ENCODE measurements at places on chromosomes 1 and 21.
A peak's percentile ranks its signal among the peaks of the same experiment; 100 is the strongest.

- DNase-seq: no peak
Measured at GRCh38 chr1:169298441-169298840, 69.2 kb downstream of the NME7 start.

DNA sequence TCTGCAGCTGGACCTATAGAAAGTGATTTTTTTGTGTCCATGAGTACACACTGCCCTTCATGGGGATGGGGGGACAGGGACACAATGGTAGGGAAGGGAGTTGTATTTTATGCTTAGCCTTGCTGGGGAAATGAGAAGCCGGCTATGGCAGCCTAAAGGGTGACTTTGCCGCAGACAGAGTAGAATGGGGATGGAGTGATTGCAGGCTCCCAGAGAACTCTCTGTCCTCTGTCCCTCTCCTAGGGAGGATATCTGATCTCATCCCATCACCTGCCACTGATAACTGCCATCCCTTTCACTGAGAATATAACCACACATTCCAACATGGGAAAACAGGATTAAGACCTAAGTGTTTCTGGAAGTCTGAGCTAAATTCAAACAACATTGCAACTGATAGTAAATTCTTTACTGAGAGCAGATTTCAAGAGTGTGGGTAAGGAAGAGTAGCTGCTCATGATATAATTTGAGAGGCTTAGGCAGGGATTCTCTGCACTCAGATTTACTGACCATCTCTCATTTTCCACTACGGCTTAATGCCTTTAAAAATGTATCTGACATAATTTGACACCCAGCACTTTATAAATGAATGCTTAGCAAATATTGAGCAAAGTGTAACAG is 13.9 kb downstream of the SH2D1B start:
- no peak for DNase-seq

DNA sequence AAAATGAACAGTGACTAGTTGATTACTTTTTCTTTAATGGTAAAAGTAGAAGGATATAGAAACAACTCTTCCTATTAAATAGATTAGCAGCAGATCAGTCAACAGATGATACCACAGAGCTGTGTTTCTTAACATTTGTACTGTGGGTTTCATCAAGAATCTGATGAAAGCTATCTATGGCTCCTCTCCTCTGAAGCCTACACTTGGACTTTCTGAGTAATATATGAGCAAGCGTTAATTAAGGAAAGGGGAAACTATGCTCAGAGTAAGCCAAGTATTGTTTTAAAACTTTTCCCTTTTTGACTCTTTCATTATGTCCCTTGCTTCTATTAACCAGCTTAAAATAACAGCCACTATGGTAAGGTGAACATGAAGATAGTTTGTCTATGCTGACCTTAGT is 10.8 kb downstream of the ARID4B start:
- DNase-seq: no peak

GRCh38 chr1:92583821-92584760 is 97.4 kb upstream of the GFI1 start:
- no peak for DNase-seq

GRCh38 chr1:28259934-28260802 is 850 bp downstream of the SESN2 start:
- peak; percentile 81 for DNase-seq

DNA sequence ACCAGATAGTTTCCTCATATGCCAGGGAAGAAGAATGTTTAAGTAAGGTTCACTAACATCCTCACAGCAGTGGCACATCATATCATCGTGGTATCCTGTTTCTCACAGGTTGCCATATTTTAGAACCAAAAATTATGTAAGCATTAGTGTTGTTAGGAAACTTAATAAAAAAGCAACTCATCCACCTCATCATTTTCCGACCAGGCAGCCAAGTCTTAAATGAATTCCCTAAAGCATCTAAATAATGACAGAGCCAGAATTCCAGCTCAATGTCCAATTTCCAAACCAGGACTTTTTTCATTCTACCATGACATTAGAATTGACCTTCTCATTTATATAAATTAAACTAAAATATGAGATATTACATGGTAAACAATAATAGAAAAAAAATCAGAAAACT is 272.7 kb downstream of the NTNG1 start:
- DNase-seq: no peak

DNA sequence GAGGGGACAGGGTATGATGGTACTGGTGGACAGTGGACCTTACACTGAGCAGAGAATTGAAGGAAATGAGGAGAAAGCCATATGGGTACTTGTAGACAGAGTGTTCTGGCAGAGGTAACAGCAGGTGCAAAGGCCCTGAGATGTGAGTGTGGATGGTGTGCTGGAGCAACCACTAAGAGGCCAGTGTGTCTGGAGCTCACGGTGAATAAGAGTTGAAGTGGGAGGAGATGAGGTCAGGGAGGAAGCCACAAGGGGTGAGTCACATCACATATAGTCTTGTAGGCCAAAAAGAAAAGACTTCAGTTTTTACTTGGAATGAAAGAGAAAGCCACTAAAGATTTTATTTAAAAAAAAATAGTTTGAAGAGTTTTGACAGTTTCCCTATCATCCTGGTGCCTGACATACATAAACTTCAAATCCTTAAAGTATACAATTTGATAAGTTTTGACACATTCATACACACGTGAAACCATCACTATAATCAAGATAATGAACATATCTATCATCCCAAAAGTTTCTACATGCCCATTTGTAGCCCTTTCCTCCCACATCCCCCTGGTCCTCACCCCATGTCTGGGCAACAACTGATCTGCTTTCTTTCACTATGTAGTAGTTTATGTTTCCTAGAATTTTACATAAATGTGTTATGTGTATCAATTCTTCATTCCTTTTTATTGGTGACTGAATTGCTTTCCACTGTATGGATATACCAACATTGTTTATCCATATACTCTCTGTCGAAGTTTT is 148.4 kb downstream of the GPATCH2 start:
- no peak for DNase-seq

DNA sequence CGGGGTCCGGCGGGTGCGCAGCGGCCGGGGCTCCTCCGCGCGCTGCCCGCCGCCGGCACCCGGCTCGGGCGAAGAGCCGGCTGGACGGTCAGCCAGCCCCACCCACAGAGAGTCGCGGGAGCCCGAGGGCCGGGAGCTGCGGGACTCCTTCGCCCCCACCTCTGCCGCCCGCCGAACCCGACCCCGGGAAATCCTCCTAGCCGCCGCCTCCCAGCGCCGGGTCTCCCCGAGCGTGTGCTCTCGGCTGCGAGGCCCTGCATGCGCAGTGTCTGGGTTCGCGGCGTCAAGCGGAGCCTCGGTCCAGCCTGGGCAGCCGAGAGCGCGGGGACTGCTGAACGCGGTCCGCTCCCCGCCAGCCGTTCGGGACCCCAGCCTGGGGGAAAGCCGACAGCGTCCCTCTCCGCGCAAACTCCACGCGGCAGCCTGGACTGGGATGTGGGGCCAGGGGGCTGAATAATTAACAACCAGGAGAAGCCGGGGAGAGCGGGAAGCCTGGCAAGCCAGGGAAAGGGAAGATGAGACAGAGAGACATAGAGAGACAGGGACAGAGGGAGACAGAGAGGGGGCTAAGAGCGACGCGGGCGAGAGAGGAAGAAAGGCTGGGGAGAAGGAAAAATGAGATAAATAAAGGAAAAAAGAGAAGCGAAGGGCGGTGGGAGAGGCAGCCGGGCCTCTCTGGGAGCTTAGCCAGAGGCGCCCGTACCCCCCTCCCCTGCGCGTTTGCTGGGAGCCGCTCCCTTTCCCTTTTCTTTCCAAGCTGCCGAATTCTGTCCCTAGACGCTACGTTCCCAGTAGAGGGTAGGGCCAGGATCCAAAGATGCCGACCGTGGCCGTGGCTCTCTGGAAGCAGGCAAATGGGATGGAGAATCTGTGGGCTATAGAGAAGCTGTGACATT is 64.2 kb downstream of the MEF2D start:
- DNase-seq: no peak

GRCh38 chr1:211113566-211113965 is 20.4 kb downstream of the KCNH1 start:
- no peak for DNase-seq

DNA sequence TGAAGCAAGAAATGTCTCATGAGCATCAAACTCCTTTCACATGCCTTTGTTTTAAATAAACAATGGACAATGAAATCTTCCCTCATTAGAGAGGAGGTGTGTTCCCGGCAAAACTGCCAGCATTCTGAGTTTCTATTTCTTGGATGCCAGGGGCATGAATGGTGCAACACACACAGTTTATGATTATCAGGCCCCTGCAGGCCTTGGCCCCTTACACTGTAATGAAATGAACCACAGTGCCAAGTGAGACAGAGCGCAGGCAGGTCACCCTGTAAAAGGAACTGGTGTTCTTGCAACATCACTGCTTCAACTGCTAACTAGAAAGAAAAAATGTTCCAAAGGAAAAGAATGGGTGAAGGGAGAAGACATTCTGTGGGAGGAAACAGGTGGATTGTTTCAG is 3.8 kb upstream of the PIGC start:
- DNase-seq: no peak

DNA sequence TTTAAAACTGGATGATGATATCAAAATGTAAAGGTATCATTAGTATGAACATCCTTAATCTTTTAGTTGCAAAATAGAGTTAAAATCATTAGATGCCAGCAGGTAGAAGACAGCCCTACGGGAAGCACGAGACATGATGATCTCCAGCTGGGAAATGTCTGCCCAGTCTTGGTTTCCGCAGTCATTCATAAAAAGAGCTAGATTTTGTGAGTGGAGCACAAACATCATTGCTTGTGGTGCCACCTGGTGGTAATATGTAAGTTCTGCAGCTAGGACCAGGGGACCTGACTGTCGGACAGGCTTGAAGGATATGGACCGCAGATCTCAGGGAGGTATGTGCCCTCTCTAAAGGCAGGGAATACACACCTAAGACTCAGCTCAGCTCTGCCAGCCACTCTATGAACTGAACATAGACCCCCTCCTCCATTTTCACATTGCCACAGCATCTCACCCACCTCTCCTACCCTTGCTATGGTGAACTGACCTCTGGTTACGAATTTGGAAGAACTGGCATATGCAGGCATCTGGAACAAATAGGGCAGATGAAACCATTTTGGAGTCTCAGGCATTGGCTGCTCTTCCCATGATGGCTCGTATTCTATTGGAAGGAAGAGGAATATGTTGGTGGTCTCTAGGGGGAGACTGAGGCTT is 9.2 kb downstream of the FCMR start:
- peak; percentile 98 for DNase-seq

Data from NCI-H1417 (cell line).